AG09319 (cell line): ENCODE measurements at places on chromosomes 2 and 18.
A peak's percentile ranks its signal among the peaks of the same experiment; 100 is the strongest.

DNA sequence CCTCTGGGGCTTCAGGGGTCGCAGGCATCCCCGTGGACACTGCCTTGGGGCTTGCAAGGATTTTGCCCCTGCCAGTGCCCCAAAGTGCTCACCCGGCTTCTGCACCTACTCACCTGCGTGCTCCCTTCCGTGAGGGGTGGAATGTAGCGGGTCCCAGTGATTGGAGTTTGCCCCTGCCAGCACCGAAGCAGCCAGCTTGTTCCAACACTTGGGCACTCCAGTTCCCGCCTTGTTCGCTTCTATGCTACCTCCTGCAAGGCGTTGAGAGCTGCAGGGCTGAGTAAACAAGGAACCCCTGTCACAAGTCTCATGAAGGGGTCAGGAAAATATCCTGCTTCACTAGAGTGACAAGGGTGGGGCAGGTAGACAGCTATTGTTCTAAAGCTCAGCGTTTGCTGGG is 631.5 kb downstream of the EPHA4 start:
- DNase-seq, result no peak

DNA sequence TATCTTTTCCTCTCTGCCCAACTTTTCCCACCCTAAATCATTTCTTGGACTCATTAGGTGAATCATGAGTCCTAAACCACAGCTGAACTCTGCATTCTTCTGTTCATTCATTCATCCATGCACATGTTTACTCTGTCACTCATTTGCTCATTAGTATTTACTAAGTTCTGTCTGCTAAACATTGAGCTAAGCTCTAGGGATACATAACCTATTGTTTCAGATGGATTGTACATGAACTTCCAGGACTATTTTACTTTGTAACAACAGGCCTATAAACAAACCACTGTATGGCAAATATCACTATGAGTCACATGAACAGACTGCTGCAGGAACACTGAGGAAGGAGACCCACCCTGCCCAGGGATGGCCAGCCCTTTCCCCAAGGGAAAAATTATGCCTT is 14.6 kb upstream of the DYNC2LI1 start:
- peak; percentile 23 for DNase-seq

- DNase-seq, result no peak
Observed at GRCh38 chr2:195648787-195649186, 8.2 kb upstream of the SLC39A10 start.

- peak; percentile 8 for DNase-seq
Observed at GRCh38 chr2:88180605-88181240, 10.6 kb downstream of the THNSL2 start.

GRCh38 chr2:123453046-123453700 is 571.9 kb upstream of the CNTNAP5 start:
- DNase-seq, result no peak

- DNase-seq, result no peak
Observed at GRCh38 chr2:1246991-1247390, 166.3 kb upstream of the TPO start.

GRCh38 chr2:74571058-74571457 is 16.5 kb downstream of the DOK1 start:
- DNase-seq, result no peak

DNA sequence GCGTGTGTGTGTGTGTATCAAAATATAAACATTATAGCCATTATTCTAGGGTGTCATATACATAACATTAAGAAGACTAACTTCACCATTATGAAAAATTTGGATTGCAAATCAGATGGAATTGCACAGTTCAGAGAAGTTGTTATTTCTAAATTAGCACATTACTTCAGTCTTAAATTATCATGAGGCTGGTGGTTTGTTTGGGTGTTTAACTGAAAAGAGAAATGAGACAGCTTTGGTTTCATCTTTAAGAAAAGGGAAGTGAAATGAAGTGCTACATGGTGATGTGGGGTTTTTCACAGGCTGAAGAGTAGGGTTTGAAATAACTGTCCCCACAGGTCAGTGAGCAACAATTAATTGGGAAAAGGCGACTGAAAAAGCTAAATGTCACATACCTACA is 161.2 kb upstream of the XIRP2 start:
- no peak for DNase-seq
